ENCODE measurements at places on chromosomes 1 and 21.
A peak's percentile ranks its signal among the peaks of the same experiment; 100 is the strongest.

- no peak for DNase-seq
Observed at GRCh38 chr21:33302055-33302454, 22.7 kb upstream of the IFNAR1 start.

- no peak for DNase-seq
Observed at GRCh38 chr1:155254714-155255242, 505 bp downstream of the ENTREP3 start.

DNA sequence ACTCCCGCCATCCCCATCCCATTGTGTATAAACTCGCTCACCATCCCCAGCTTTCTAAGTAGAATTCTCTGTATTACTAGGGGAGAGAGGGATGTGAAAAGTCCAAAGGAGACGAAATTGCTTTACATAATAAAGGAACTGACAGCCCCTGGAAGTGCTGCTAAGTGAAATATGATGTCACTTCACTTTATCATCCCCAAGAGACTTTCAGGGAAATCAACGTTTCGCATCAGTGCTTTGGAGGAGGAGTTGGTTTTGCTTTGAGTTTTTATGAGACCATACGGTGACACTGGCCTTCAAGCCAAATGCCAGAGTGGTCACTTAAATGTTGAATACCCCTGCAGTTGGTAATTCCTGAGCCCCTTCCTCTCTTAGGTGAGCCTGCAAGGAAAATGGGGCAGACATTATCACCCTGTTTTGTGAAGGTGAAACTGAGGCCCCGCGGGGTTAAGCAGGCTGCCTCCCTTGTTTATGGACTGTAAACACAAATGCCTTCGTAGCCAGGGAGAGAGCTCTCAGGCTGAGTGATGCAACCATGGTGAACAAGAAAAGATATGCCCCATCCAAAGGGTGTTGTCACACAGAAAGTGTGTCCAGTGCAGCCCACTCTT, 58.4 kb upstream of the KAZN start:
- no peak for DNase-seq

DNA sequence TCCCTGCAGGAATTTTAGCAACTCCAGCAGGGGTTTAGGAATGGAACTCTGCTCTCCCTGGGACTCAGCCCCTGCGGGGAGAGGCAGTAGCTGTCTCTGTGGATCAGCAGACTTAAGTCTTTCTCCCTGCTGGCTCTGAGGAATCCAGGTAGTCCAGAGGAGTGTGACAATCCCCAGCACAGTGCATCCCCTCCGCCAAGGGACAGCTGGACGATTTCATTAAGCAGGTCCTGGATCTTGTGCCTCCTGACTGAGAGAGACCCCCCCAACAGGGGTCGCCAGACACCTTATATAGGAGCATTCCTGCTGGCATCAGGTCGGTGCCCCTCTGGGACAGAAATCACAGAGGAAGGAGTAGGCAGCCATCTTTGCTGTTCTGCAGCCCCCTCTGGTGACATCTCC, 30.6 kb downstream of the AKT3 start:
- DNase-seq = no peak

- DNase-seq = no peak
Observed at GRCh38 chr1:145750426-145750825, 31.1 kb downstream of the CD160 start.

- DNase-seq = peak; percentile 27
Observed at GRCh38 chr1:154567386-154568156, at the start of gene CHRNB2. Gene CHRNB2, plus strand, starts transcription at chr1:154567778. Its CDS starts 267 bp downstream, at chr1:154568045.

GRCh38 chr1:231431665-231432415, 9.8 kb upstream of the EGLN1 start:
- DNase-seq = no peak

GRCh38 chr1:70092526-70092925, 112.9 kb downstream of the LRRC40 start:
- DNase-seq = no peak

DNA sequence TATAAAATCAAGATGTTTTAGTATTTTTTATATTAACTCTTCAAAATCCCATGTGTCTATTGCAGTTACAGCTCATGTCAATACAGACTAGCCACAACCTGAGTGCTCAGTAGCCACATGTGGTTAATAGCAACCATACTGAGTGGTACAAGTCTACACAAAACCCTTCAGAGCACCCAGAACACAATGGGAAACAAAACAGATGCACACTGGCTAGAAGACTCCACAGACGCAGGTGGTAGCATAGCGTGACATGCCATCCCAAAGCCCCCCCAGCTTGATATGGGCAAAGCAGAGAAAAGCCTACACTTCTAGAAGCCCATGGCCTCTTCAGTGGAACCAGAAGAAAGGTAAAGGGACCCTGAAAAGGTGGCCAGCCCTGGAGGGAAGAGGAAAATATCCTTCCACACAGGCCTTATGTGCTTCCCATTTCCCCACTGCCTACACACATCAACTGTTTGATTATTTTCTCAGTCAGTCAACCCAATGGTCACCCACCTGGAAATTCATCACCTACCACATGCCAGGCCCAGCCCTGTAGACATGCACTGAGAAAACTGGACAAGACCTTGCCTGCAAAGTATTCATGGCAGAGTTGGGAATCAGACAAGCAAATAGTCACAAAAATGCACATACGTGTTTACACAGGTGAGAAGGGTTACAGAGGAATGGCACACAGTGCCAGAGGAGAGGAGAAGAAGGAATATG, 175.0 kb downstream of the VAV3 start:
- no peak for DNase-seq

DNA sequence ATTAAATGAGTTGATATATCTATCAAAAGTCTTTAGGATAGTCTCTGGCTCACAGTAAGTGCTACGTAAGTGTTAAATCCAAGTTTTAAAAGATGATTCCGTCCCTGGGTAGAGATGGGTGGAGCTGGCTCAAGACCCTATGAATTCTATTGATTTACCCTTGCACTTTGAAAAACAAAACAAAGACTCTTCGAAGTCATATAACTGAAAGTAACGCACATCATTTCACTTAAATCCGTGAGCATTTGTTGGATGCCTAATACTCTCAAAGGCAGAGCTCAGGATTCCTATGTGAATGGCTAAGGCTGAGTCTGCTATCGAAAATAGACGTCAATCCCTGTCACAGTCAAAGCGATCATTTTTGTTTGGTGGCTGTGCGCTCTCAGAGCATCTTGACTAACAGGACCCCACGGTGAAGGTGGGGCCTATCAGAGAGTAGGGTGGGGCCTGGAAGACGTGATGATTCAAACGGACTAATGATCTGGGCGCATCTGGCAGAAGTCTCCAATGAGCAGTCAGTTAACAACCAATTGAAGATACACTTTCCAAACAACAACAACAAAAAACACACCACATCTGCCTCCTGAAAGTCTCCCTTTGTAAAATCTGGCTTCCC, 1.2 kb upstream of the NUCKS1 start:
- DNase-seq = no peak

- no peak for DNase-seq
Observed at GRCh38 chr1:232179896-232180778, 449.8 kb downstream of the SIPA1L2 start.

DNA sequence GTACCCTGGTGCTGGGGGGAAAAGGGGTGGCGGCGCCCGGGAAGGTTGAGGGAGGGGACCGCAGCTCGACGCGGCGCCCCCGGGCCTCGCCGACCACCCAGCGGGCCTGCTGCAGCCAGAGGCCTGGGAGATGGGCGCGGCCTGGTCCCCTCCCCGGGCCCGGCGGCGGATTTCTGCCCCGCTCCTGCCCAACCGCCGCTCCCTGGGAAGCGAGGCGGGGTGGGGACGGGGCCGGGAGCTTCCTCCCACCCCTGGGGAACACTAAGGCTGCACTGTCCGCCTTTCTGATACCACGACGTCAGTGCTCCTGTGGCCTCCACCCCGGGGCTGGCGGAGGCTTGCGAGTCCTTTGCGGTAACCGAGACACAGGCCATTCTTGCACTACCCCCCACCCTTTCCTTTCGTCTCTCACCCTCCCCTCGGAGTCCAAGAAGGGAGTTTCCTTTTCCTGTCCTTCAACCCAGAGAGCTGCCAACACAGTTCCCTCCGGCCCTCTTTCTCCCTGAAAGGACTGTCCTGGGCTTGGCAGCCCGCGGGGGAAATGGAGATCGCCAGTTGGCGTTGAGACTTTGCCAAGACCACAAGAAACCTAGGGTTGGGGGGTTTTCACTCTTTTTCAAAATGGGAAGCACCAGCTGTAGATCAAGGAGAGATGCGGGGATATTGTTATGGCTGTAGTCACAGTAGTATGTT, 742 bp downstream of the SH3GLB1 start:
- peak; percentile 67 for DNase-seq

- DNase-seq = peak; percentile 83
Observed at GRCh38 chr1:178282949-178283367, 189.1 kb downstream of the RASAL2 start.

DNA sequence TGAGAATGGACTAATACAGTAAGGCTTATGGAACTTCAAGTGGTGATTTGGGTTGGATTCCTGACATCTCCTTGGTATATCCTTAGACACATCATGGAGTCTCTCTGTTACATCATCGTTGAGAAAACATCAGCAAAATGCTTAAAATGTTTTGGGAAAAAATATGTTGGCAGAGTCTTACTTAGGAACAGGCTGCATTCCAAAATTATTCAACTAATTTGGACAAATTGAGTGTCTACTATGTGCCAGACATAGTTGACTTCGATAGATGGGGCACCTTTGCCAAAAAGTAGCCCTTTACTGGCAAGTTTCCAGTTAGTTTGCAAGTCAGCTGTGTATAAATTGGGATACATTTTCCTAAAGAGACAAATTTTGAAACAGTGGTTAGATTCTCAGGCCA, 253.4 kb upstream of the ST6GALNAC5 start:
- DNase-seq = no peak

- DNase-seq = peak; percentile 11
Observed at GRCh38 chr1:177960939-177961622, 8.8 kb downstream of the SEC16B start.

GRCh38 chr21:38973552-38973951, 167.8 kb downstream of the ETS2 start:
- DNase-seq = no peak

DNA sequence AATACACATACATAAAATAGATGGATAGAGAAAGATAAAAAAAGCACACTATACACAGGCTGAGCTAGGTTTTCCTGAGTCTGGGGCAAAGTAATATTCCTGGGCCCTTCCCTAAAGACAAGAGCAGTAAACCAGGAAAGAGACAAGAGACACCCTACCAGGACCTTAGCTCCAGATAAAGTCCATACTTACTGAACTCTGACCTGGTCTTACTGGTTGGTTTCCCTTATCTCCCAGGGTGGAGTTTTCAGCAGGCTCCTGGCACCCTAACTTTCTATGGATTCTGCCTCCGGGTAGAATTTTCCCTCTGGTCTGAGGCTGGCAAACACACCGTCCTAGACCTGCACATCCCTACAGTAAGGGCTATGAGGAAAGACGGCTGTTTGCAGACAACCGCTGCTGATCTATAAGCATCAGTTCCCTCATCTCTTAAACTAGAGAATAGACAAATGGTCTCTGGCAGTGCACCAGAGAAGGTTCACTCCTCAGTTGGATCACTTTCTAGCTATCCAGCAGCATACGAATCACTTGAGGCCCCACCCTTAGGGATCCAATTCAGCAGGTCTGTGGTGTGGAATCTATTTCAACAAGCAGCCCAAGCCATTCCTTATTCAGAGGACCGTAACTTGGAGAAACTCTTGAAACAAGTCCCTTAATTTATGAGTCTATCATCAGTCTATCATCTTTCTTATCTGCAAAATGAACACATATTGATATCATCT, 52.0 kb downstream of the ARHGEF11 start:
- no peak for DNase-seq

DNA sequence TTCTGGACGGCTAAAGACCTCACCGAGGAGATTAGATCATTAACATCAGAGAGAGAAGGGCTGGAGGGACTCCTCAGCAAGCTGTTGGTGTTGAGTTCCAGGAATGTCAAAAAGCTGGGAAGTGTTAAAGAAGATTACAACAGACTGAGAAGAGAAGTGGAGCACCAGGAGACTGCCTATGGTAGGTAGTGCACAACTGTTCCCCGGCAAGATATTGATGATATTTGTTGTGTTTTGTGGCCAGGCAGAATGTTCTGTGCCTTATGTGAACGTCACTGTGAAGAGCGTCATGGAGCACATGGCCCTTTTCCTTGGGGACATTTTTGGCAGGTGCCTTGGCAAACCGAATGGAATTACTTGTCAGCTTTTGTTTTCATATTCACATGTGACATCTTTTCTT, 191.7 kb downstream of the DISC1 start:
- DNase-seq = peak; percentile 35

- no peak for DNase-seq
Observed at GRCh38 chr1:32763221-32763620, 53.9 kb downstream of the YARS1 start.

GRCh38 chr1:198903203-198903602, 264.4 kb downstream of the PTPRC start:
- DNase-seq = peak; percentile 49

- no peak for DNase-seq
Observed at GRCh38 chr1:144551107-144551542, 41.6 kb upstream of the PPIAL4F start.

DNA sequence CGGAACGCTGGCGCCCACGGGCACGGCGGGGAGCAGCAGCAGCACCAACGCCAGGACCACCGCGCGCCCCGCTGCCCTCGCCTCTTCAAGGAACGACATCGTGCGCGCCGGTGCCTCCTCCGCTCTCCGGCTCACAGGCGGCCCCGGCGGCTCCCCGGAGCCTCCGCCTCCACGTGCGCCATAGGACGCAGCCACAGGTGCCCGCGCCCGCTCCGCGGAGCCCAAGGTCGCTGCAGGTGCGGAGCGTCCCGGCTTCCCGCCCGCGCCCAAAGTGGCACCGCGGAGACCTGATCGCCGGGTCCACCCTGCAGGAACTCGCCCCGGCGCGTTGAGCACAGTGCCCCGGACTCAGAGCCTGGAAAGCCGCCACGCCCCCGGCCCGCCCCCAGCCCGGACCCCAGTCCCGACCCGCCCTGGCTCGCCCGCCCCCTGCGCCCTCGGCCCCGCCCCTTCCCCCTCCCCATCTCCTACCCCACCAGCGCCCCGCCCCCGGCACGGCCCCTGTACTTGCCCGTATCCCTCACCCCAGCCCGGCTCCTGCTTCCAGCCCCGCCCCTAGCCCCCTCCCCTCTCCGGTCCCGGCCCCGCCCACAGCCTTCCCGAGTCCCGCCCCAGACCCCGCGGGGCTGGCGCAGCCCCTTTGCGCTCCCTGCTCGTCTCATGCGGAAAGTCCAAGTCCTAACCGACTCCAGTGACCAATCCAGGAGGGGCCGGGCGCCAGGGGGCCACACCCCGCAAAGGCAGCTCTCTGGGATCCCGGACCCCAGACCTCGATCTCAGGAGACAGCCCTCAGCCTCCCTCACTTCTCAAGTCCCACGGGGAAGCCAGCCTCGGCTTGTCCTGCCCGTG, at the start of gene MEGF6:
TSS of gene MEGF6 (minus strand) at position 339 of the 850 bp plus-strand sequence. CDS start at position 99, 240 bp downstream.
- DNase-seq = no peak

- DNase-seq = no peak
Observed at GRCh38 chr1:214074477-214074876, 86.7 kb downstream of the PROX1 start.

DNA sequence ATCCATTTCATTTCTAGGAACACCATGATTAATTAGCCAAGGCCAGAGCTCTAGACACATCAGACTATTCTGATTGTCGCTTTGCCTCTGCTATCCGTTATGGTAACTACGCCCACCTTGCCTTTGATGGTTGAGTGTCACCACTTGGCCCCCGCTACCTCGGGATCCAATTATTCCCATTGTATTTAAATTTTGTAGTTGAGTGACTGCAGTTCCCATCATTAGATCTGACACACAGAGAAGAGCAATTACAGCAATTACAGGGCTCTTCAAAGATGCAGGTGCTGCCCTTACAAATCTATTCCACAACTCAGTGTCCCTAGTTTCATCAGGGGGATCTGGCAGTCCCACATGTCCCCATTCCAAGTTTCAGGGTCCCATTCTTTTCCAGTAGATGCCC, 44.9 kb upstream of the ABCA4 start:
- no peak for DNase-seq

Measured in fibroblast of the aortic adventitia (primary cell).